ENCODE measurements at places on chromosomes 5 and 9.

GRCh38 chr9:93306081-93306480 lies 122.1 kb downstream of the WNK2 start:
- DNase-seq = no peak

DNA sequence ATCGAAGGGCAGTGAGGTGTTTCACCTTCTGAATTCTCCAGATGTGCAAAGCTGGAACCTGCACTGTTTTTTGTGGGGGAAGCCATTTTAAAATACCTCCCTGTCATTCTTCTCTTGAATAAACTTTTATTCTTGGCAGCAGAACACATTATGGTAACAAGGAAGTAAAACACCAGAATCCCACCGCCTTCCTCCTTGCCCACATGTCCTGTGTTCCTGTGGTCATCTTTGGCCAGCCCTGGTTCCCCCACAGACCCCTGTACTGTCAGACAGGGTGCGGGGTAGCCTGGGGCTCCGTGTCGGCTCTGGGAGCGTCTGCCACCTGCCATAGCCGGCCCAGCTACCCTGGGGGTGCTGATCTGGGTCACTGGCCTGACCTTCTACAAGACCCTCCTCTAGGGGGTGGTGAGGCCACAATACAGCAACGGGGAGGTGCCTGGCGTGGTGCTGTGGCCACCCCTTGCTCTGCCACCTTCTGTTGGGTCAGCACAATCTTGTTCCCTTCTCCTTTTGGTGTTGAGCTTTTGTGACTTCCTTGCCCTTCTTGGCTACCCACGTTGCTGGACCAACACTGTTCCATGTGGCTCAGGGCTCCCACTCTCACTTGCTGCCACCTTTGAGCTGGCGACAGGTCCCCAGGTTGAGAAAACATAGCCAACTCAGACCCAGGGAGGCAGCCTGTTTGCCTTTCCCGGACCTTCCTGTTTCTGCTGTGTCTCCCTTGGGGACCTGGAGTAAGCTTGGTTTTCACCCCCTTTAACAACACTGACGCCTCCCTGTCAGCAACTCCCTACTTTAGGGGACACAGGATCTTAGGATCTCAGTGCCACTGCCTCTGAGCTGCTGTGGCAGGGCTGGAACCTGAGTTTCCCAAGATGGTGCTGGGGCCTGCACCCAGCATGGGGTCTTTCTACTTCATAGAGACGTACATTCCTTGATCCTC lies 4.8 kb downstream of the WNK2 start:
- no peak for DNase-seq

DNA sequence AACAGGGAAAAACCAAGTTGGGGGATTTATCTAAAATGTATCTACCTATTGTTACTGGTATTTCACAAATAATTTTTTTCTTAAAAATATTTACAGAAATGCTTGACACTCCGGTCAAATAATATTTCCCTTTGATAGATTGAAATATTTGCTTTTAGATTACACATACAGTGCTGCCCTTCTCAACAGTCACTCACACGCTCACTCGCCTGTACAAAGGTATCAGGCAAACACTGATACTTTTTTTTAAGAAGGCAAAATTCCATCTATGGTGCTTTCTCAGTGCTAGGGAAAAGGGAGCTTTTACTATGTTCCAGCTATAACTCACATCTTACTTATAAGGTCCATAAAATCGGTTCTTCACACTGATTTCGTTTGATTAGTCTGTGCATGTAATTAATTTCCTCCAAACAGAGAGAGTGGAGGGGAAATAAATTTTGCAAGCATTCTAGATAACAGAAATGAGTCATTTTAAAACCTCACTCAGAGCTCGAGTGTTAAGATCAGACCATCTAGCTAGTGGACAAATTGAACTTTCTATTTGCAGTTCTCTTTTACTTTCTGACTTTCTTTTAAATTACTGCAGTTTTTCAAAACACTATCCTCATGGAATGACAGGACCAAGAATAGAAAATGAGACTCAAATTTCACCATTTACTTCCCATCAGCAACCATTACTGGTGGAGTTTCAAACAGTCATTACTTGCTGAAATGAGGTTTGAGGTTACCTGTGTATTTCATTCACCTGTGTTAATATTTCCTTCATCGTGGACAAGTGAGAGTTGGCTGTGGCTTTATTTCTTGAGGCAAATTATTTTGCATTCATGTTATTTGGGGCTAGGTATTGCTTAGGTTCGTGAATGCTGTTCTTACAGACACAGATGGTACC lies 273.2 kb downstream of the RAB3C start:
- no peak for DNase-seq

GRCh38 chr5:140113699-140114263 lies at the start of gene PURA:
PURA (plus strand) TSS chr5:140114109; CDS start chr5:140114182, 73 bp downstream.
- DNase-seq = peak; percentile 91

DNA sequence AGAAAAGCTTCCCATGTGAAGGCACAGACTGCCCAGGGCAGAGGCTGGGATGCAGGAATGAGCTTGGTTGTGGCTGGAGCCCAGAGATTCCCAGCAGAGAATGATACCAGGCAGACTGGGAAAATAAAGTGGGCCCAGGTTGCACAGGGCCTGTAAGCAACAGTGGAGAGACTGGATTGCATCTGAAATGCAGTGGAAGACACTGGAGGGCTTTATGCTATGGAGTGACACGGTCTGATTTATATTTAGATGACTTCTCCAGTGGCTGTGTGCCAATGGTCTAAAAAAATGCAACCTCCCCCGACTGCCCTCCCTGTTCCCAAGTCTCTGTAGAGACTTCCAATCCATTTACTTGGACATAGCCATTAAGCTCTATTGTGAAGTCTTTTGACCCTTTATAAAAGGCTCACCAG lies 951.1 kb upstream of the DMAC1 start:
- DNase-seq = no peak

GRCh38 chr9:136544964-136545691 lies 720 bp downstream of the NOTCH1 start:
- no peak for DNase-seq

DNA sequence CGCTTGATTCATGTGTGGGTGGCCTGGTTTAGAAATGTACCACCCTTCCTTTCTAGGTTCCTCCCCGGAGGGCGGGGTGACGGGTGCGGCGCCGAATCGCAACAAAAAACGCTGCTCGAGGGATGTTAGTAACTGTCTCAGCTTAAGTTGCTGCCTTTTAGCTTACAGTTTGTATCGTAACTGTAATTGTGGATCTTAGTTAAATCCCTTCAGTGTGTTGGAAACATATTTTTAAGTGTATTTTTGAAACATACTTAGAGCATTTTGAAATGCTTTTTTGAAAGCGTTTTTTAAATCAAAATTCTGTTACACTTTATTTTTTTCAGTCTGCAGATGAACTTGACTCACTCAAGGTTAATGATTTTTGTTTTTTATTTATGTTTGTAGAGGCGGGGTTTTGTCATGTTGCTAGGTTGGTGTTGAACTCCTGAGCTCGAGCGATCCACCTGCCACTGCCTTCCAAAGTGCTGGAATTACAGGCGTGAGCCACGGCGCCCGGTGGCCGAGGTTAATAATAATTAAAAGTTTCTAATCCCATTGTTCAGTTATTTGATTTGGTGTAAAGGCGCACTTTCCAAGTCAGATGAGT lies 997 bp upstream of the CHD1 start:
- DNase-seq = no peak

DNA sequence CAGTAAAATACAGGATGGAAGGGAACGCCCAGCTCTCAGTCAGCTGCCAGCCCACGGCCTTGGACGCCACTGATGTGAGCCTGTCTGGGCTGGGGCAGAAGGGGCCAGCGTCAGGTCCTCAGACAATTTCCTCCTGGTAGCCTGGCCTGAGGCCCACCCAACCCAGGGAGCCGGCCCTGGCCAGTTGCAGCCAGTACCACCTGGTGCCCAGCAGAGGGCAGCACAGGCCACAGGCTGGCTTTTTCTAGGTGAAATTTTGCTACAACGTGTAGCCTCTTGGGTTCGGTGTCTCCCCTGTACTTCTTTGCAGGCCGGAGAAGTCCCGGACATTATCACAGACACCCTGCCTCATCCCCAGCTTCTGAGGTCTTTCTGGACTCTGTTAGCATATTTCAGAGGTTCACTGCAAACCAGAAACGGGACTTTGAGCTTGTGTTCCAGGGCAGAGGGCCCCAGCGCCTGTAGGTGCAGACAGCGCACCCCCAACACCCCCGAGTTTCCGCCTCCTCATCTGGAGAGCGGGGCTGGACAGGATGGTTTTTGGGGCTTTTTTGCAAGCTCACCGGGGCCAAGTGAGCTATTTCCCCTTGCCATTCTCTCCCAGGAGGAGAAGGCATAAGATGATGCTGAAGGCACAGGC lies 45.9 kb upstream of the KCNMB1 start:
- DNase-seq = peak; percentile 16

DNA sequence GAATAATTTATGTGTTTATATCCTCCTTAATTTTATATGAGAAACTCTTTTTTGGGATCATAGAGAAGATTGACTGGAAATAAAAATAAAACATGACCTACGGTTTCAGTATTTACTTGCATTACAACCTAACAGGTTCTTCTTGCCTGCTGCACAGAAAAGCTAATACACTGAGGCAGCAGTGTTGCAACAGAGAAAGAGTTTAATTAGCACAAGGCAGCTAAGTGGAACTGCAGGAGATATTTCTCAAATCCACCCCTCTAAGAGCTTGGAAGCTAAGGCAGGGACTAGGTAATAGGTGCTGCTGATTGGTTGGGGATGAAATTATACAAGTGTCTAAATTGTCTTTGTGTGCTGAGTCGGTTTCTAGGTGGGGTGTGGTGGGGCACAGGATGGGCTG lies 380.9 kb downstream of the DIRAS2 start:
- no peak for DNase-seq

DNA sequence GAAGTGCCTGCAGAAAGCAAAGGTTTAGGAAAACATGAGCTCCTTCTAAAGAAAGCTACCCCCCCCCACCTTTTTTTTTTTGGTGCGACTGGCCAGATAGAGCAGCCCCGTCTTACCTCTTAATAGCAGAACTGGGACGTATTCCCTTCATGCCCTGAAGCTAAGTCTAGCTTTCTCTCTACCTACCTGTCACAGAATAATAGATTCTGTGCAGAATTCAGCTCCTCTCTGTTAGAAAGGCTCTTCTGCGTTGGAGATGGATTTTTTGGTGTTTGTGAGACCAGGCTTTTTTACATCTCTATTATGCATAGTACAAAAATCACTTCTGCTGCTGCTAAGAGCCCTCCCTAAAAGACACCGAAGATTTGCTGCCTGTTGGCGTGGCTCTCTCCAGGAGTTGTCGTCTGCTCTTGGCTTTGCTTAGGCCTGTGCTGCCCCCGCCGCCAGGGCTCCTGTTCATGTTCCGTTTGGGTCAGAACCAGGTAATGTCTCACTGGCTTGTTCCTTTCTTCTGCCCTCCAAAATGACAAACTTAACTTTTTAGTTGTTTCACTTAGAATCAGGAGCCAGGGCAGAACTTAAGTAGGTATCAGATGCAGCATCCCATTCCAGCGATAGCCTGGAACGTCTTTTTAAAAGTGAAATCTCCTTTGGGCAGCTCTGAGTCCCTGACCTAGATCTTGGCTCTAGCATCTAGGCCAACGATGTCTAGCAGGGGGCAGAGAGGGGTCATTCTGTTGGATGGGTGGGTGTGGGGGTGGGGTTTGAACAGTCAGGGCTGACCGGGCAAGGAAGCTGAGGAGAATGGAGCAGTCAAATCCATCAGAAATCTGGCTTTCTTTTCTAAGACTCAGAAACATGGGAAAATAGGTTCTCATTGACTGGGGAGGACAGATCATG lies 2.5 kb downstream of the TRIO start:
- DNase-seq = no peak

DNA sequence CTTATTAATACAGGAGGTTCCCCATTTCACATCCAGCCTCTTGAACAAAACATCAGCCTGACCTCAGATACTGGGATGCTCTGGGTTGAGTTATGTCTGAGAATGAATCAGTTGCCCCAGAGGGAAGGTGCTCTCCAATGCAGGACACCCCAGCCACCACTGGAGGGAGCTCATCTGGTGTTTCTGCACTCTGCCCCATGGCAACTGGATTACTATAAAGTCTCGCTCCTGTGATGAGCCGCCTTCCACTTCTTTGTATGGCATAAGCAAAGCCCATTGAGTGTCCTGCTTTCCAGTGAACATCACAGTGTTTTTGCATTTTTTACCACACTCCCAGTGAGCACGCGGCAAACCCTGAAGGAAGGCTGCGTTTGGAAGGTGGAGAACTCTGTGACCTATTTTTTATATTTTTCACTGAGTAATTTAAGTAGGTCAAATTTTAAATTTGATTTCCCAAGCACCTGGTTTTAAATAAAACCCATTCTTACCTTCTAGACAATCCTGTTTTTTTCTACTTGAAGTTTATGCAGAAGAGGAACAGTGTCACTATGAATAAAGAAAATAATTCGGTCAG lies 176.9 kb upstream of the WWC1 start:
- no peak for DNase-seq

DNA sequence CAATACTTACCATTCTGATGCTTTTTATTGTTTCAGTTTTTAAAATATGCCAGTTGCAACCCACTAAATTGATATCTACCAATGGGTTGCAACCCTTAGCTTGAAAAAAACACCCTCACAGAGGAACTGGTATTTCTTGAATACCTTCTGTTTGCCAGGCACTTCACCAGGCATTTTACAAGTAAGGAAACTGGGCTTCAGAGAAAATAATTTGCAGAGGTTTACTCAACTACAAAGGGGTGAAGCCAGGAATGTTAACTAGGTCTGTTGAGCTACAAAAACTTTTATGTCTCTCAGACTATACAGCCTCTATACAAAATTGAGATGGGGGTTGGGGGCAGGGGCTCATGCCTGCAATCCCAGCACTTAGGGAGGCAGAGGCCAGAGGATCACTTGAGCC lies 65.0 kb downstream of the STX17 start:
- no peak for DNase-seq

- no peak for DNase-seq
Observed at GRCh38 chr5:115767424-115767823, 49.0 kb downstream of the CDO1 start.

DNA sequence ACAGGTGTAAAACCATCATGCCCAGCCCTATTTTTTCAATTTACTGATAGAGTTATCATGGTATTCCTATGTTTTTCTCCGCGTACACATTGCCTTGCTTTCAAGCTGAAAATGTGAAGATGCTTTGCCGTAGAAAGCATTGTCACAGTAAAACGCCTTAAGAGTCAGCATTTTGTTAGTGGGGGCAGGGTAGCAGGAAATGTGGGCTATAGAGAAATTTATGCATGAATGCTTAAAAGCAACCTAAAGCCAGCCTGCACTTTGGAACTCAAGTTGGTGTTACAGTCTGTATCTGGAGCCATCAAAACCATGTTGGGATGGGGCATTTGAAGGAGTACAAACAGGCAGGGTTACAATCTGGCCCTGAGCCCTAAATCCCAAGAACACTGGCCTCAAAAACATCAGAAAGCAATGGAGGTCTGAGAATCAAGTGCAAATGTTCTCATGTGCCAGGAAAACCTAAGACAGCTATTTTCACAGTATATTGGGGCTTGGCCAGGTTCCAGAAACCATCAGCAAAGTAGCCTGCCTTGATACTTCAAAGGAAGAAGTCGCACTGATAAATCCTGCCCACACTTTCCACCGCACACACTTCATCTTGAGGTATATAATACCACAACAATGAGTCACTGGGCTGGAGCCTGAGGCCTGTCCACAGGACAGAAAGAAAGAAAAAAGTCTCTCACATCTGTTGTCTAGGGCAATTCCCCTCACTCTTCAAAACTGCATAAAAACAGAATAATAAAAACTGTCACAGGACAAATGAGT lies 313.8 kb downstream of the ENC1 start:
- peak; percentile 93 for DNase-seq

Data from fibroblast of skin of left quadriceps (primary cell).